ENCODE measurements at places on chromosomes 12 and 14. TPM values are rescaled to one million over a fixed set of nuclear protein-coding genes. Genes with fewer than 3 reads are reported as not detected.

DNA sequence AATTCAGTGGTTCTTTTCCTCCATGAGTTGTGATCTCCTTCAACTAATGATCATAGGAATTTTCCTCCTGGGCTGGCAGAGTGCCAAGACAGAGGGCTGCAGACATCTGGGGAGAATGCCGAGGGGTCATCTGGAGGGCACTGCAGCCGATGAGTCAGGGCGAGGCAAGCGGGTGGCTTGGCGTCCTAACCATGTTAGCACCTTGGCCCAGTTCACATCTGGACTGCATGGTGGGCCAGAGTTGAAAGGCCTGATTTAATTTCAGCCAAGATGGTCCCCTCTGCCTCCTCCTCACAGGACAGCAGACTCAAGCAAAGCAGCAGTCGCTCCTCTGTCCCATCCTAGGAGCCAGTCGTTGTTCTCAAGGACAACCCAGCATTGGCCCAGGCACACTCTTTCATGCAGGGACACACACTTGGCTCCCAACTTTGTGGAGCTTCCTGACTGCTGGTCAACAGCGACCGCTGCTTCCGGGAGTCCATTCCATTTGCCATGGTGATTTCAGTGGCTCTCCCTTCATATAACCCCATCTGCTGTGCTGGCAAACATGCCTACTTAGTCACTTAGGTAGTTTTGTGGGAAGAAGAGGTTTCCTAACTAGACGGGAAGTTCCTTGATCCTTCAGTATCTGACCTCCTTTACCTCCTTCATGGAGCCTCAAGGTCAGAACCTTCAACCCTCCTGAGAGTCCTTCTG lies 161.8 kb downstream of the TTC8 start:
- peak; percentile 51 for DNase-seq

The PPFIA2 gene
- total RNA-seq, result not detected

The PPP4R4 gene
- total RNA-seq, result 0.19 TPM

The MAP3K9 gene
- 0.38 TPM for total RNA-seq

GRCh38 chr14:105204206-105204930 lies 23.3 kb upstream of the NUDT14 start:
- no peak for DNase-seq

GRCh38 chr14:76591266-76591665 lies 170.0 kb upstream of the VASH1 start:
- DNase-seq, result no peak

The FAM90A1 gene
- not detected for total RNA-seq

The GPR132 gene
- total RNA-seq, result not detected

The AQP2 gene
- not detected for total RNA-seq

GRCh38 chr14:56608689-56609088 lies 29.1 kb downstream of the TMEM260 start:
- DNase-seq, result no peak

GRCh38 chr12:120110550-120111501 lies 5.7 kb downstream of the RAB35 start:
- DNase-seq, result no peak

The TDRD9 gene
- 3.3 TPM for total RNA-seq

The UNC79 gene
- not detected for total RNA-seq
